ENCODE measurements at places on chromosomes 6 and 20. TPM values are rescaled to one million over a fixed set of nuclear protein-coding genes. Genes with fewer than 3 reads are reported as not detected.

BPIFB2 gene
- not detected for total RNA-seq

MPIG6B gene
- not detected for total RNA-seq

ARMH2 gene
- not detected for total RNA-seq

OR2H2 gene
- not detected for total RNA-seq

RUNX2 gene
- 27.4 TPM for total RNA-seq

DUSP15 gene
- not detected for total RNA-seq

KLC4 gene
- 20.1 TPM for total RNA-seq

CST2 gene
- total RNA-seq: not detected

NEURL2 gene
- 4.1 TPM for total RNA-seq

ZC3H12D gene
- 0.24 TPM for total RNA-seq

CPXM1 gene
- 0.65 TPM for total RNA-seq

RAET1G gene
- total RNA-seq: 1.3 TPM

NOTCH4 gene
- total RNA-seq: 0.12 TPM

SAMD10 gene
- 0.49 TPM for total RNA-seq

ALDH8A1 gene
- 0.16 TPM for total RNA-seq

NRSN1 gene
- not detected for total RNA-seq

GRM1 gene
- total RNA-seq: 0.16 TPM

HTR1E gene
- total RNA-seq: not detected

DEFB132 gene
- not detected for total RNA-seq

DYNLT2 gene
- 0.61 TPM for total RNA-seq

SAMD5 gene
- 3.7 TPM for total RNA-seq

TSBP1 gene
- total RNA-seq: not detected

CRISP3 gene
- total RNA-seq: not detected

SLC22A16 gene
- not detected for total RNA-seq

HLA-DOA gene
- total RNA-seq: 0.65 TPM

COL11A2 gene
- 0.65 TPM for total RNA-seq

CNR1 gene
- total RNA-seq: not detected

DDX27 gene
- total RNA-seq: 29.2 TPM

TSPYL4 gene
- total RNA-seq: 24.8 TPM

MOCS3 gene
- total RNA-seq: 11.2 TPM

CST4 gene
- not detected for total RNA-seq

LPA gene
- total RNA-seq: not detected

C2 gene
- 3.3 TPM for total RNA-seq

APCDD1L gene
- total RNA-seq: 9.8 TPM

SLC44A4 gene
- total RNA-seq: not detected

ZBTB46 gene
- total RNA-seq: 0.81 TPM

ADNP gene
- 29.5 TPM for total RNA-seq

FNDC1 gene
- total RNA-seq: 2.1 TPM

YWHAB gene
- total RNA-seq: 148 TPM

SPATS1 gene
- total RNA-seq: not detected

KCNQ5 gene
- 0.49 TPM for total RNA-seq

COL10A1 gene
- total RNA-seq: 73.0 TPM
